ENCODE measurements at places on chromosomes 6 and 20.

GRCh38 chr6:151858294-151858693, 50.8 kb downstream of the ESR1 start:
- DNase-seq: no peak

DNA sequence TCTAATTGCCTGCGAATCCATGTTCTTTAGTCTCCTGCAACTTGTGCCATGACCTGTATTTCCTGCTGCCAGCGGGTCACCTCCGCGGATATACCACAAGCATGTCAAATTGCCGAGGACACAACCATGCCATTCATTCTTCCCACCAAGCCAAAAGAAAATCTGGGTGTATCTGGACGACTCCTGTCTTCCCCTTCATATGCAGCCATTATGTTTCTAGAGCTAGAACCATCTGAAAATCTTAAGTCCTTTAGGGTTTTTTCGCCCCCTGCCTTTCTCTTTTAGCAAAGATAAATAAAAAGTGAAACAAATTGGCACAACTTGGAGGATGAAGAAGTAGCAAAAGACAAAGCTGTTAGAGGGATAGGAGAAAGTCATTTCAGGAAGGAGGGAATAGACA, 242.6 kb downstream of the ARID1B start:
- no peak for DNase-seq

- DNase-seq: no peak
Measured at GRCh38 chr6:100493206-100493888, 28.6 kb upstream of the SIM1 start.

GRCh38 chr6:18340781-18341551, 46.2 kb upstream of the RNF144B start:
- DNase-seq: no peak

DNA sequence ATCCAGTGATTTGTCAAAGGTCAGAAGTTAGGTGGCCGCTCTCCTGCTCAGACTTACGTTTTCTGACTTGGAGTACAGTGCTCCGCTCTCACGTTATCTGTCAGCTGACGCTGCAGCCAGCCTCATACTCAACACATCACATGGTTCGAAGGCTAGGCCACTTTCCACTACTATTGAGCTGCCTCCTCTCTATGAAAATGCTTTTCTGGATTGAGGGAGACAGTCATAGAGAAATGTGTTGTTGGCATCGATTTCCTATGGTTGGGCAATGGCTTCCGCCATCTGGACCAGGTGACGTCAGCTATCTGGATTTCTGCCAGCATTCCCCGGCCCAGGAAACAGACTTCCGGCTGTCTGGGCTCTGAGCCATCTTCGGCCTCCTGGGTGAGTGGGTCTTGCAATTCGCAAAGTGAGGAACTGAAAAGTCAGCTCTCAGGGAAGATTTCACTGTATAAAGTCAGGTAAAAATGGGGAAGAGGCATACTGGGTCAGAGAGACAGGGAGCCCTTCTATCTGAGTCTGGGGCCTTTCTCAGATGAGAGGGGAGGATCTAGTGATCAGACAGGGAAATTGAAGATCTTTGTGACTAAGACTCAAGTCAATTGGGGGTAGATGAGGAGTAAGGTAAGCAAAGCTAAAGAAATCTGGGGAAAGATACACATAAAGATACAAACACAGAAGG, 37.5 kb upstream of the IER3 start:
- DNase-seq: no peak

- no peak for DNase-seq
Measured at GRCh38 chr6:21690489-21690888, 96.9 kb downstream of the SOX4 start.

- no peak for DNase-seq
Measured at GRCh38 chr6:116369964-116370759, 585 bp upstream of the DSE start.

DNA sequence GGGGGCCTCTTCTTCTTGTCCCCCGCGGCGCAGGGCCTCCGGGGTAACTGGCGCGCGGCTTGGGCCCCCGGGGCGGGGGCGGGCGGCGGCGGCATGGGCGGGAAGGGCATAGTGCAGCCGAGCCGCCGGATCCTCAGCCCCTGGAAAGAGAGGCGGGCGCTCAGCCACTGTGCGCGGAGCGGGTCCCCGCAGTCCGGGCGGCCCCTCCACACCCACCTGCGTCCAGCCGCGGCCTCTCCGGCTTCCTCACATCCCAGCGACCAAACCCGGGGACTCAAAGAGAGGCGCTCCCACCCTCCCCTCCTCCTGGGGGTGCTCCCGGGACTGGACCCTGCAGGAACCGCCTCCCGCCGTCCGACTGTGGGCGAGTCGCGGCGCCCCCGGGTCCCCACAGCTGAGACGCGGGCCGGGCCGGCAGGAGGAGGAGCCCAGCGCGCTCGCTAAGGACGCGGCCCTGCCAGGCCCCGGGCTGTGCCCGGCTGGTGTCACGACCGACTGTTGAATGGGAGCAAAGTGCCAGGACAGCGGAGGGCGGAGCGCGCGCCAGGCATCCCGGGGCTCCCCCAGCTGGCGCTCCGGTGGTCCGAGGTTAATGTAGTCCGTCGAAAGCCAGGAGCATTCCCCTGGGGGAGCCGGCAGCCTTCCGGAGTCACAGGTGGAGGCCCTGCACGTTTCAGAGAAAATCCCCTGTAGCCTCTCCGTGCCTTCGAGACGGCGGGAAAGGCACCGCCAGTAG, at the start of gene PRR18:
Gene PRR18 (minus strand): TSS at position 360 of the 736 bp plus-strand sequence. CDS start 250 bp downstream, at position 110.
- no peak for DNase-seq

- DNase-seq: no peak
Measured at GRCh38 chr6:74000666-74001490, 304.9 kb downstream of the CD109 start.

- no peak for DNase-seq
Measured at GRCh38 chr6:157879873-157880254, 56.8 kb downstream of the SNX9 start.

- no peak for DNase-seq
Measured at GRCh38 chr20:35893942-35894341, 60.4 kb downstream of the SCAND1 start.

- no peak for DNase-seq
Measured at GRCh38 chr6:29865631-29866030, 38.0 kb downstream of the HLA-G start.

DNA sequence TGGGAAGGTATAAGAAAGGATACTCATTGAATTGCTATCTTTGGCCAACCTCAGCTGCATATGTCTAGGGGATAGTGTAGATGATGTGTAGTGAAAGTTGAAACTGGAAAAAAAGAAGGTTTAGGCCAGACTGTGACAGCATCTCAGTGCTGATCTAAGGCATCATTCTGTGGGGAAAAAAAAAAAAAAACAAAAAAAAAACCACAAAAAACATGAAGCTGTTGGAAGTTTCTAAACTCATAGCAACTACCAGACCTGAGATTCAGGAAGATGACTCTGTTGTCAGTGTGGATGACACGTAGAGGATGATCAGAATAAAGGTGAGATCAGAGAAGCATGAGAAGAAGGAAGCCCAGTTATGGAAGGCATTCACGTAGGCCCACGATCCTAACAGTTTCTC, 100.8 kb upstream of the CNKSR3 start:
- DNase-seq: no peak

GRCh38 chr6:113558966-113559365, 298.2 kb upstream of the MARCKS start:
- no peak for DNase-seq

DNA sequence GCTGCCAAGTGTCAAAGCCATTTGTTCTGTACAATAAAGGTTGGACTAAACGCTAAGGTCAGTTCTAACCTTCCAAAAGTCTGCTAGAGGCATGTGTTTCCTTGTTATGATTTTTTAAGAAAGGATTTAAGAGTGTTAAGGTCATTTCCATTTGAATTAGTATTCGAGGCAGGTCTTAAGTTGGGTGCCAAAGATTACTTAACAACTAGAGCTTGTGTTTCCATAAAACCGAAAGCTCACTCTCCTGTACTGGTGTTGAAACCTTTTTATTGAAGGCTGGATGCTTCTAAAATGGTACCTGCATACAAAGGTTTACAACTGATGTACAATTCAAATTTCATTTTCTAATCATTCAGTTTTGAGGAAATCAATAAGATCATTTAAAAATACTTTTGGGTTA, 82.4 kb downstream of the RNF144B start:
- DNase-seq: no peak

DNA sequence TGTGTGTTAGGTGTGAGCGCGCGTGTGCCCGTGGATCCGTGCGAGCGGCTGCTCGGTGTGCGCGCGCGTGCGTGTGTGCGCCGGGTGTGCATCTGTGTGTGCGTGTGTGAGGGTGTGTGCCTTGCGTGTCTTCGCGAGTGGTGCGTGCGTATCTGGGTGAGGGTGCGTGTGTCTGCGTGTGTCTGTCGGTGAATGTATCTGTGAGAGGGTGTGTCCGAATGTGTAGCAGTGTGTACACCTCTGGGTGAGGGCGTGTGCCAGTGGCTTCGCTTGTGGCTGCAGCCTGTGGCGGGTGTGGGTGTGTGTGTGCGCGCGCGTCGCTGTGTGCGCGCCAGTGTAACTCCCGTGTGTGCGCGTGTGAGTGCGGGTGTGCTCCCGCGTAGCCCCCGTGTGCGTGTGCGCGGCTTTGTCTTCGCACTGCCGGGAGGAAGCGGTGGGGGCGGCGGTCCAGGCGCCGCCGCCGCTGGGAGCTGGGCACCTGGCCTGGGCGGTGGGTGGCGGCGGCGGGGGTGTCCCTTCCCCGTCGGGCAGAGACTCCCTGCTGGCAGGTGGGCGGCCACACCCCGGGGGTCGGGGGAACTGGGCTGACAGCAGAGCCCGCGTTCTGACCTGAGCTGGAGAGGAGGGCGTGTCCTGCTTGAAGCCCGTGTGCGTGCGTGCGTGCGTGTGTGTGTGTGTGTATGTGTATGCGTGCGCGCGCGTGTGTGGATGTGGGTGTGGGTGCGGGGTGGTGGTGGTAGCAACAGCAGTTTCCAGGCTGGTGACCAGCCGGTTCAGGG, 61.3 kb upstream of the EPB41L1 start:
- no peak for DNase-seq

DNA sequence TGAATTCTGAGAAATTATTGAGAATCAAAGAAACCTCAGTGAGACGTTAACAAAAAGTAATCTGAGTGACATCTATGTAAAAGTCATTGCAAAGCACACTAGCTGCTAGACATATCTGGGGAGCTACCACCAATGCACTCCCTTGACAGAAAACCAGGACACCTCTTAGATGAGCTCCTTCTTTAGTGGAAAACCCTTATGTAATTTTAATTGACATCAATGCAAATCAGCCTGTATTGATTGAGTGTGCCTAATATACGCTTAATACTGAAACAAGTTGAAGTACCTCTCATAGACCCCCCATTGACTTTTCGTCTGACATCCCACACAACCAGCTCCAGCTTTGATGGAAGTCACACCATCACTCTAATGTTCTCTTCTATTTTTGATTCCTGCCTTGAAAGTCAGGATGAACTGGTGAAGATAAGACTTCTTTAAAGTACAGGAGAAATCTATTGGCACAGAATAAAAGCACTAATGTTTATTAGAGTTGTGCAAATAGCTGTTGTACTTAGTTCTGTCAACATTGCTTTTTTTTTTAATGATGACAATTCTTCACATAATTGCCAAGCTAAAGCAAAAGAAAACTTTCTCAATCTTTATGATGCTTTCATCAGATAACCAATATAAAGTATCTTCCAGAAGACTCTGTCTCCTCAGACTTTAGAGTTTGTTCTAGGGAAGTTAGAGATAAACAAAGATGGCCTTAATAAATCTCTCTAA, 98.0 kb upstream of the FAM8A1 start:
- DNase-seq: no peak

Data from stimulated activated CD4-positive, alpha-beta T cell treated with anti-CD3 and anti-CD28 coated beads, TNF-alpha, amount 100 ng/mL, for 24 hours (primary cell).